NCI-H446 (cell line): ENCODE measurements at places on chromosomes 12 and 14.

GRCh38 chr12:86600664-86601231, 344.6 kb upstream of the MGAT4C start:
- DNase-seq = no peak

DNA sequence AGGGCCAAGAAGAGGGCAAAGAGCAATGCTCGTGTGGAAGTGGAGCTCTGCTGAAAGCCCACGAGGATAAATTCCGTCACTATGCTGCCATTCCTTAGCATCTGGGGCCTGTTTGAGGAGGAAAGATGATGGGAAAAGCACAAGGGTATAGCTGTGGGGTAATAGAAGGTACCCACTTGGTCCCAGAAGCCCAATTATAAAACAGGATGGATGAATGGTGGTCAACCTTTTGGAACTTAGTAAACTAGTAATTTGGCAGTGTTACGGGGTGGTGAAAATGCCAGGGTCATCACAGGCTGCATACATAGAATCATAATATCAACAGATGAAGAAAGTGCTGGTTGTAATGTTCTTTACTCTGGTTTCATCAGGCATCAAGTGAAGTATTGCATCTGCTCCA, at the start of gene OR10AD1:
OR10AD1 (minus strand) TSS at position 101 of the 400 bp plus-strand sequence; CDS start at position 101, 0 bp downstream.
- no peak for DNase-seq

DNA sequence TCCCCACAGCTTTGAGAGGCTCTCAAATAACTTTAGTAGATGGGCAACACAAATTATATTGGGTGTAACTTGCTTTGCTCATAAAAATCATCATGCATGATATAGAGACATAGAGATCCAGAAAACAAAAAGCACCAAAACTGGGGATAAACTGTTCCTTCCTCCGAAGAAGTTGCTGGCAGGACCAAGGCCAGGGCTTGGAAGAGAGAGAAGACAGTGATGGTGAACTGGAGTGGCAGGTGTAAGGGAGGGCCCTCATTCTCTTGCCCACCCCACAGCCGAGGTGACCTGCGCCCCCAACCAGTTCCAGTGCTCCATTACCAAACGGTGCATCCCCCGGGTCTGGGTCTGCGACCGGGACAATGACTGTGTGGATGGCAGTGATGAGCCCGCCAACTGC, 15.4 kb upstream of the NXPH4 start:
- no peak for DNase-seq

DNA sequence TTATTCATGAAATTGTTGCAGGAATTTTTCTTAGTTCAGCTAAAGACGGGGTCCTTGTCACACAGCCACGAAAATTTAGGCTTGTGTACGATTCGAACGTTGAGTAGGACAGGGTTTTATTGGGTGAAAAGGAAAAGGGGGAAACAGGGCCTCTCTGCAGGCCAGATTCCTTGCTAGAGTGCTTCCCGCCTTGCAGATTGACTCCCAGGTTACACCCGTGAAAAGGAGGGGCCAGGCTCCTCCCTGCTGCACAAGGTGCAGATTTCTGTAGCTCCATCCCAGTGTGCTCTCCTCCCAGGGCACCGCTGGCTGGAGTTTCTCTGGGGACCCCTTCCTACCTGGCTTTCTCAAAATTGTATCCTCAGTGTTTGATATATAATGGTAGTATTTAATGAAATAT, 221.5 kb downstream of the ERC1 start:
- DNase-seq = no peak

GRCh38 chr12:9124383-9125031, 8.8 kb upstream of the A2M start:
- no peak for DNase-seq

DNA sequence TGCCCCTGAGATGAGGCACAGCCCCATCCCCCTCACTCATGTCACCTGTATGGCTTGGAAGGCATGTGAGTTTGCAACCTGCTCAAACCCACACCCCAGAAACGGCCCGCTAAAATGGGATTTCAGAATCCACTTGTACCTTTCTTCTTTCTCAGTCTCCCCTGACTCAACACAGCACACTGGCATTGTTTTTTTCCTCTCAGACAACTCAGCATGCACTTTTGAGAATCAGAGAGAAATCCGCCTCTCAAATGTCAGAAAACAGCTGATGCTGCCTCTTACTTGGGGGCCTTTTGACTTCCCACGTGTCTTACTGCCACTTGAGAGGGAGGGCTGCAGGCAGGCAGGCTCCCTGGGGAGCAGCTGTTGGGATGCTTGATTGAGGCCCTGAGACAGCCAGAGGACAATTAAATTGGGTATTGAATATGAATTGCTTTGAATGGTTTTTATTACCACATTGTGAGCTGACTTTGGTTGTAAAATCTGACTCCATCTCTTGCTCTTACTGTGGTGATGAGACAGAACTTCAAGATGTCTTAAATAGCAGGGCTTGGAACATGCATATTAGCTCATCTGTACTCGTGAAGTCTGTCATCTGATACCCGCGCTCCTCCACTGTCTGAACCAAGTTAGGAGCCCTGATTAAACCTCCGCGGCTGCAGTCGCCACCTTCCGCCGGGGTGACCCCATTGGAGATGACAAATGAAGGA, 96.6 kb downstream of the APAF1 start:
- DNase-seq = no peak

DNA sequence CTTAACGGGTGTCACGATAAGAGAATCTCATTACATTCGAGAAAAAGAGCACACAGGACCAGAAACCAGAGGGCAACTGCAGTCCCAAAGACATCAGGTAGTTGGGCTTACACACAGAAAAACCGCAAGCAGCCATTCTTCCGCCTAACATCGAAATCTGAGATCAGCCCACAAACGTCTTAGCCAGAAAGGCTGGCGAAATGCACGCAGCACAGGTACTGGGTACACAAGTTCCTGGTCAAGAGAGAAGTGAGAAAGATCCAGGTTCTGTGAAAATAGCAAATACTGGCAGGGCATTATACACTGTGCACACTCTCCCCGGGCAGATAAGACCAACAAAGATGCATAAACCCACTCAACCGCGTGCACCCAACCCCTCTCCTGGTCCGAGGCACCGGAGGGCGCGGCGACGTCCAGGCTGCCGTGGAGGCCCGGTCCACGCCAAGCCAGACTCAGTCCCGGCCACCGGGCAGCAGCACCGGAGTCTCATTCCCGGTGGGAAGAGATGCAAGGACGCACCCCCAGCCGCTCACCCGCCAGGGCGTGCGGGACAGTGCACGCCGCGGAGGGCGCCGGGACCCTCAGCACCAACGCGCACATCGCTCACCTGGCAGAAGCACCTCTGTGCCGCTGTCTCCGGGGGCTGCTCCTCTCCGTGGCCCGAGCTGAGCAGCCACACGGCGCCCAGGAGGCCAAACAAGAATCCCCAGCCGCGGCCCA, 437 bp downstream of the ERO1A start:
- no peak for DNase-seq

DNA sequence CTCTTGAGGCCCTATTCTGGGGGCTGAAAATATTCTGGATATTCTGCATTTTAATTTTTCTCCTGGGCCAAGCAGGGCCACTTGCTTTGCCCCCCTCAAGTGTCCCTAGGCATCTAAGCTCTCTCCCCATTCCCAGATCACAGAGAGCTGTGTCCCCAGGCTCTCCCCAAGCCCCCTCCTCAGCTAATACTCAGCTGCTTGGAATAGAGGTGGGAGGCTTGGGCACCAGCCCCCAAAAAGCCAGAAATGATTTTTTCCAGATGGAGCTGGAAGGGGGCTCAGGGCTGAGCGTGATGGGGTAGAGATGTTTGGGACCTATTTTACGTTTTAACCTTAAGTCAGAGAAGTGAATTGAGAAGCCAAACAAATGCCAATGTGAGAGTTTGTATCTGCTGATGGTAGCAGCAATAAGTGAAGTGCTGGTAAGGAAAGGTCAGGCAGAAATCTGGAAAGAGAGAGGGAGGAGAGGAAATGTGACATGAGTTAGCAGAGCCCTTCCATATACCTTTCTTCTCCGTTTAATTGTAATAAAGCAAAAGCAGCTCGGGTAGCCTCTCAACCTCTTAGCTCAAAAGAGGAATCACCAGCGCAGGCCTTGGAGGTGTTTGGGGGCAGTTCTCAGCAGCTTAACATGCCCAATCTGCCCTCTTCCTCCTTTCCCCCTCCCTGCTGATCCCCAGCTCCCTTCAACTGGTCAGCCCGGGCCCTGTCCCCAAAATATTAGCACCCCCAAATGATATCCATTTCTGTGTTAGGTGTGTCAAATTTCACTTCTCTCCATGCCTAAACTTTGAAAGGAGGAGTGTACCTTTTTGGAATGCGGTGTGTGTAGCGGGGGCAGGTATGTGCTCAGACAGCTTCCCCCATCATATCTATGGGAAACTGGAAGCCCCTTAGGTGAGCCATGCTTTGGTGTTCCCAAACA, 5.0 kb upstream of the HOXC6 start:
- DNase-seq = no peak

DNA sequence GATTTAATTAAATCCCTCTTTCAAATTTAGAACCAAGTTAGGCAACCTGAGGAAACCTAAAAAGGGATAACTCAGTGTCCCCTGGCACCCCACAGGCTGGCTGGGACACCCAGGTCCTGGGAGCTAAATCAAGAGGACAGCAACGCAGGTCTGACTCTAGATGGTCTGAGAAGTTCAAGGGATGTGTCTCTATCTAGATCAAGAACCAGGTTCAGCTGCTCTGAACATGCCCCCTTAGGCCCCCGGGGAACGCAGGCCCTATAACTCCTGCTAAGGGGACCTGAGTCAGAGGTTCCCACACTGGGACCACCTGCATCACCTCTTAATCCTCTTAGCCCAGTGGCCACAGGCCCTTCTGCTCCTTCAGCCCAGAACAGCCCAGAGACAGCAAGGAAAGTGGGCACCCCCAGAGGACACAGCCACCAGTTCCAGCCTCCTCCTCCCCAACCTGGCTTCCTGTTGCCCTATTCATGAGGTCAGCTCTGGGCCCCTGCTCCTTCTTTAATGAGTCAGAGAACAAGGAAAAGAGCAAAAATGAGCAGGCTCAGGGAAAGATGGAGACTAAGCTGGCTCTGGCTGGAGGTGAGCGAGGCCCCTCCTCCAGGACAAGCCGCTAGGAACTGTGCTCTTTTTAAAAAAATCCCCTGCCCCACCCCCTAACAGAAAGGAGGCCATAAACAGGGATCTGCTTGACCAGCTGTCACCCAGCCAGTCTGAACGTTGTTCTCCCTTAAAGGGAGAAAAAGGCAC, 10.8 kb downstream of the PITPNM2 start:
- peak; percentile 28 for DNase-seq
